SJCRH30 (cell line): ENCODE measurements at places on chromosomes 4 and X. TPM values are rescaled to one million over a fixed set of nuclear protein-coding genes. Genes with fewer than 3 reads are reported as not detected.

Gene MAGEB6
- total RNA-seq = 0.06 and 0.10 TPM in 2 replicates

Gene WNK3
- 4.3 and 4.7 TPM in 2 replicates for total RNA-seq

Gene CTAG1B
- total RNA-seq = not detected in 2 replicates

Gene ZNF185
- total RNA-seq = 0.26 and 0.28 TPM in 2 replicates

DNA sequence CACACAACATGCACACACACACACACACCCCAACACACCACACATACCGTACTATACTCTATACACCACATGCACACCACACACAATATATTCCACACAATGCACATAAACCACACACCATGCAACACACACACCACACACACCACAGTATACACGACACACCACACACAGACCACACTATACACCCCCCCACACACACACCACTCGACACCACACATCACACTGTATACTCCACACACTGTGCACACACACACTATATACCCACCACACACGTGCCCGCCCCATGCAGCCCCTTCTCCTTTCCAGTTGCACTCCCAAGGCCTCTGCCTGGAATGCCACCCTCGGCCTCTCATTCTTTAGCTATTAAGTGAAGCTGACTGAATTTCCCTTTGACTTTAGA, 148.2 kb upstream of the NOCT start:
- DNase-seq = no peak

GRCh38 chrX:65697915-65698796, 30.7 kb downstream of the MSN start:
- no peak for DNase-seq

DNA sequence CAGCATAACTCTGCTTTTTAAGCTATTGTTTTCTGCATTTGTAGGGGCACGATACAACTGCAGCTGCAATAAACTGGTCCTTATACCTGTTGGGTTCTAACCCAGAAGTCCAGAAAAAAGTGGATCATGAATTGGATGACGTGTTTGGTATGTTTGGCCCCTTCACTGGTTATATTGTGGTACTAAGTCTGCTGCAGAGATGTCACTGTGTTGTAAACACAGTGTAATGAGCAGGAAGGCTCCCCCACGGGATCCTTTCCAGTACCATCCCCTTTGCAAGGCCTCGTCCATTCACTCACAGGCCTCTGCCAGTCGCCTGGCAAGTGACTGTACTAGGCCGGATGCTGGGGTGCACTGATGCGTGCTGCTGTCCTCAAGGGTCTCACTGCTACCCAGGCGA, 13.8 kb downstream of the CYP4V2 start:
- DNase-seq = no peak

DNA sequence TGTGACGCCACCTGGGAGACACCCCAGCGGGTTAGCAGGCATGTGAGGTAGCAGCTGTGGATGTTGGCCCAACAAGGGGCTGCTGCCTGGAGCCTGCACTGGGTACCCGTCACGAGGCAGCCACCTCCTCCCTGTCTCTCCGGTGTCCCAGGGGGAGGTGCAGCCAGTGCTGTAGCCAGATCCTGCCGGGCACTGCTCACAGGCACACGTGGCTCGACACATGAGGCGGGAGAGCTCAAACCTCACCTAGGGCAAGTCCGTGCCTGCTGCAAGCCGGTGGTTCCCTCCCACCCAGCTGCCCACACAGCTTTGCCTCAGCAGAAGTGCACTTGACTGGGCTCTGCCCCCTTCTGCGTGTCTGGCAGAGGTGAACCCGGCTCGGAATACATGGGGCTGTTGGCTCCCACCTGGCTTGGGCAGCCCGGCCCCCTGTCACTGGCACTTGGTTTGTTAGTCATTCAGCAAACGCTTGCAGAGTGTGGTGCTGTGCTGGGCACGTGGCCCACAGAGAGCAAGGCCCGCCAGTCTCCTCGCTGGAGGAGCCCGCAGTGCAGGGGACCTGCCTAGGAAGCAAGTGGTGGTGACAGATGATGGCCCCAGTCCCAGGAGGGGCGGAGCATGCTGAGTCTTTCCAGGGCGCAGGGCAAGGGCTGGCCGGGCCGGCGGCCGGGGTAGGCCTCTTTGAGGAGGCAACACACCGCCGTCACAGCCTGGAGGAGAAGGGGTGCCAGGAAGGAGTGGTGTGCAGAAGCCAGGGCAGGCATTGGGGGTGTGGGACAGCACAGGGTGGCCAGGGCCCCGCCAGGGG, 10.1 kb upstream of the SH3TC1 start:
- DNase-seq = peak; percentile 35
